ENCODE measurements at places on chromosomes 2 and 18. TPM values are rescaled to one million over a fixed set of nuclear protein-coding genes. Genes with fewer than 3 reads are reported as not detected.

The IL18R1 gene
- 22.1 TPM for total RNA-seq

The CPO gene
- total RNA-seq, result not detected

The SKA1 gene
- 51.4 TPM for total RNA-seq

DNA sequence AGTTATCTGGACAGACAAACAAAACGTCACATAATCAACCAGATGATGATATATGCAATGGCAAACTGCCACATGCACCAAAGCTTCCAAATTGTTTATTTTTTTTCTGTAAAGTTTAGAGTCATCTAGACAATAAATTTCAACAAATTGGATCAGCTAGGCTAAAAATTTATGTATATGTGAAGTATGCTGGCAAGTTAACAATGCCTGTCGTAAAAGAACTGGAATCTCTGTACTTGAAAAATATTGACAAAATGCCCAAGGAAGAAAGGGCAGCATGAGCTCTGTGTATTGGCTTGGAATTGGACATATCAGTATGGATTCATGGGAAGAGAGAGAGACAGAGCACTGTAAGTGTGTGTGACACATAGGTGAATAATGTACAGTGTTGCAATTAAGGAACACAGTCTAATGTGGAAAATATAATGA is 309.8 kb downstream of the ERBB4 start:
- H3K27ac ChIP-seq, result no peak overlapping the region
- H3K36me3 ChIP-seq, result no peaks in the 10 kb centered on the region
- no peaks in the 10 kb centered on the region for H3K4me1 ChIP-seq
- H3K4me3 ChIP-seq, result no peak overlapping the region
- H3K27me3 ChIP-seq, result no peaks in the 10 kb centered on the region
- DNase-seq, result no peak

Data from activated CD4-positive, alpha-beta T cell treated with anti-CD3 and anti-CD28 coated beads, Interleukin-2, amount 10 ng/mL, durations not matched to agents 7 days and 5 days (primary cell).